ENCODE measurements at places on chromosomes 13 and 19.

- no peak for DNase-seq
These were observed 1.4 kb downstream of the PEPD start for GRCh38 chr19:33520048-33520643.

GRCh38 chr13:30400376-30400775, 21.9 kb upstream of the UBE2L5 start:
- no peak for DNase-seq

GRCh38 chr13:31036731-31037695, 104.6 kb downstream of the TEX26 start:
- no peak for DNase-seq

- DNase-seq: peak; percentile 71
These were observed 182.0 kb upstream of the SERP2 start for GRCh38 chr13:44191504-44192171.

DNA sequence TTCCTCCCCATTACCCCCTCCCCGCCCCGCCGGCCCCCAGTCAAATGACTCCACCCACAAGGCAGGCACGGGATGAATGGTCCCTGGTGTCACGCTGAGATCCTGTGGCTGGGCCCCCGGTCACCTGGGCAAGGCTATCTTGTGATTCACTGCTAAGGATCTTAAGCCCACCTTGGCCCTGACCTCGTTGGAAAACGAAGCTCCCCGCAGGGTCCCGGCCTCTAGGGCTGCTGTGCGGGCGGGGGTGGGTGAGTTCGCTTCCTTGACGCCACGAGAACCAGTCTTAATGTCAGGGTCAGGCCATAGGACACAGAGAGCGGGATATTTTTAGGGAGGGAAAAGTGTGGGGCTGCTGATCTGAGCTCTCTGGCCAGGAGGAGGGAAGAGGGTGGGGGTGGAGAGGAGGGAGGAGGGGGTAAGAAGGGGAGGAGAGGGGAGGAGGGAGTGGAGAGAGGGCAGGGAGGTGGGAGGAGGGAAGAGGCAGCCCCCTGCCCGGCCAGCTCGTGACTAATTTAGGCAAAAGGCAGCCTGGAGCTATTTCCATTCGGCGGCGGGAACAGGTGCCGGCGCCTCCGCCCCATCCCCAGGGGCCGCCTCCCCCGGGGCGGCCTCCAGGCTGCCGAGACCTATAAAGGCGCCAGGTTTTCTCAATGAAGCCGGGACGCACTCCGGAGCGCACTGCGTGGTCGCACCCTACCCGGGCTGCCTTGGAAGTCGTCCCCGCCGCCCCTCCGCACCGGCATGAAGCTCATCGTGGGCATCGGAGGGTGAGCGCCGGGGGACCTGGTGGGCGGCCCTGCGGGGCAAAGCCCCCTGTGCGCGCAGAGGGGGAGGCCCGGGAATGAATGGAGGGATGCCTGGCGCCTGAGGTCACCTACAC, at the start of gene NMRK2:
TSS of gene NMRK2 (plus strand) at position 139 of the 880 bp plus-strand sequence. CDS start at position 742, 603 bp downstream.
- DNase-seq: no peak

GRCh38 chr13:85806553-85807175, 7.4 kb upstream of the SLITRK6 start:
- DNase-seq: peak; percentile 40

- DNase-seq: no peak
These were observed 675 bp downstream of the PEG3 start for GRCh38 chr19:56839652-56840450.

DNA sequence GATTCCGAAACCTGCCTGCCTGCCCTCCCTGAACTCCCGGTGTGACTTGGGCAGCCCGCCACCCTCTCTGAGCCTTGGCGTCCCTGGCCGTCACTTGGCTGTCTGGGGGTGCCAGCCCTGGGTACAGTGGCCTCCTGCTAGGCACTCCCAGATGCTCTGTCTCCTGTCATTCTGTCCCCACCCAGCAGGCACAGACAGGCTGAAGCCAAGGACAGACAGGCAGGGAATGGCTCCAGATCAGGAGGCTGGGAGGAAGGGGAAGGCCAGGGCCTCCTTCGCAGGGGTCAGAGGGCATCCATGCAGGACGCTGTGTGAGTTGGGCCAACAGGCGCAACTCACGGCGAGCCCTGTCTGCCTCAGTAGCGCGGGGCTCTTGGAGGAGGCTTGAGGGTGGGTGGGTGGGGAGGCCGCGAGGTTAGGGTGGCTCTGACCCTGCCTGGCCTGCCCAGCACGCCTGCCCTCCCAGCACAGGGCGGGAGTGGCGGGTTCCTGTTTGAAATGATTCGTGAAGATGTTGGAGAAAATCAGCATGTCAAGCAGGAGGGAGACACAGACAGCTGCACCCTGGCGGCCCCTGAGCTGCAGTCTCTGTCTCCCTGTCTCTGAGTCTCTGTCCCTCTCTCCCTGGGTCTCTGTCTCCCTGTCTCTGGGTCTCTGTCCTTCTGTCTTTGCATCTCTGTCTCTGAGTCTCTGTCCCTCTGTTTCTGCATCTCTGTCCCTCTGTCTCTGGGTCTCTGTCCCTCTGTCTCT, 19.7 kb downstream of the KLHL26 start:
- DNase-seq: no peak

GRCh38 chr19:39138221-39139211, 12.9 kb downstream of the PAK4 start:
- DNase-seq: no peak

GRCh38 chr13:93977986-93978385, 501.5 kb downstream of the DCT start:
- no peak for DNase-seq

DNA sequence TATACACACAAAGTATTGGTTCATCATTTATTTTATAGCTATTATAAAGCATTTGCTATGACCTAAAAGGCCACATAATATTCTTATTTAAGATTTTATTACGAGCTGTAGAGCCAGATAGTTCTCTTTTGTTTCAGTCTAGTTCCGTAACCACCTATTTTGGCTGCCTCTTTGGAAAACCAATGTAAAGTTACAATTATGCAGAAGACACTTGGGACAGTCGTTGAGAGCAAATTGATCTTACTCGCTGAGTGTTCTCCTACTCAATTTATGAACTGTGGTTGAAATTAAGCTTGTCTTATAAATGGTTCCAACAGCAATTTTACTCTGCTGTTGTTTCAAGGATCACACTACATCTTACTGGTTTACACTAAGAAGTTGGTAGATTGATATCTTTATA, 122.3 kb downstream of the SLC7A1 start:
- no peak for DNase-seq

- no peak for DNase-seq
These were observed 39.6 kb downstream of the COL4A2 start for GRCh38 chr13:110346661-110347067.
